ENCODE measurements at places on chromosomes 5 and 9.

GRCh38 chr9:133873461-133873891 lies 118.6 kb downstream of the VAV2 start:
- peak; percentile 47 for DNase-seq

GRCh38 chr5:126754609-126755008 lies 22.3 kb upstream of the LMNB1 start:
- no peak for DNase-seq

DNA sequence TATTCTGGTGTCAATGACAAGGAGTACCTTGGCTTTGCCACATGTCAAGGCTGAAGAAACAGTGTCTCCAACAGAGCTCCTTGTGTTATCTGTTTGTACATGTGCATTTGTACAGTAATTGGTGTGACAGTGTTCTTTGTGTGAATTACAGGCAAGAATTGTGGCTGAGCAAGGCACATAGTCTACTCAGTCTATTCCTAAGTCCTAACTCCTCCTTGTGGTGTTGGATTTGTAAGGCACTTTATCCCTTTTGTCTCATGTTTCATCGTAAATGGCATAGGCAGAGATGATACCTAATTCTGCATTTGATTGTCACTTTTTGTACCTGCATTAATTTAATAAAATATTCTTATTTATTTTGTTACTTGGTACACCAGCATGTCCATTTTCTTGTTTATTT lies 19.8 kb downstream of the CD274 start:
- no peak for DNase-seq

GRCh38 chr5:77151501-77151900 lies 59.0 kb upstream of the PDE8B start:
- no peak for DNase-seq

DNA sequence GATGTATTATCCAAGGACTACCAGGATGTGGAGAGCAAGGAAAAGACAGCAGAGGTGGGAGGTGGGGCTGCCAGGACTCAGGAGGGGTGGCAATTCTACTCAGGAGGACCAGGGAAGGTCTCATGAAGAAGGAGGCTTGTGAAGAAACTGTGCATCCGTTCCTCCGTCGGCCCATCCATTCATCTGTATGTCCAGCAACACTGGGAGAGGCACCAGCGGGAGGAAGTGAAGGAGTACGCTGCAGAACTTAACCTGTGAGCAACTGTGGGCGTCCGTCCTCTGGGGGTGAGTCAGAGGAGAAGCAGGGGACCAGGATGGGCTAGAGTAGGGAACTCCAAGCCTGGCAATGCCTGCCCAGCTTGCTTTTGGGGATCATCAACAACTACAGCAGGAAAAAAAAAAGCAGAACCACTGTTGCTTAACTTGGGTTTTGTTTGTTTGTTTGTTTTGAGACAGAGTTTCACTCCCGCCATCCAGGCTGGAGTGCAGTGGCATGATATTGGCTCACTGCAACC lies 47.3 kb upstream of the NEURL1B start:
- no peak for DNase-seq

DNA sequence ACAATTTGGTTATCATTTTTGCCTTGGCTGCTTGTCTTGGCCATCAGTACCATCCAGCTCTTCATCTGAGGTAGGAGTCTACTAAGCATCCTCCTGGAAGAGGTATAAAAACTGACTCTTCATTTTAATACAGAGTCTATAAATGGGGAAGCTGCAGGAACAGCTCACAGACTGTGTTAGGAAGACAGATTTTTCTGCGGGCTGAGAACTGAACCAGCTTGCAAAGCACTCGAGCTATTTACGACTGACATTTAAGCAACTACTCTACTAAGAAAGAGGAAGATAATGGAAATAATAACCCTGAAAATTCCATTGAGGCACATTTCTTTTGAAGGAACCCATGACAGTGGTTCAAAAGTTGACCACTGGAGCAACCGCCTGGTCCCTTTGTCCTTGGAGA lies 314.5 kb upstream of the RFX3 start:
- no peak for DNase-seq

GRCh38 chr9:636931-637591 lies 204.4 kb upstream of the DMRT1 start:
- DNase-seq = no peak

- DNase-seq = no peak
These were observed 112.8 kb downstream of the MAPKAP1 start for GRCh38 chr9:125594223-125594610.

DNA sequence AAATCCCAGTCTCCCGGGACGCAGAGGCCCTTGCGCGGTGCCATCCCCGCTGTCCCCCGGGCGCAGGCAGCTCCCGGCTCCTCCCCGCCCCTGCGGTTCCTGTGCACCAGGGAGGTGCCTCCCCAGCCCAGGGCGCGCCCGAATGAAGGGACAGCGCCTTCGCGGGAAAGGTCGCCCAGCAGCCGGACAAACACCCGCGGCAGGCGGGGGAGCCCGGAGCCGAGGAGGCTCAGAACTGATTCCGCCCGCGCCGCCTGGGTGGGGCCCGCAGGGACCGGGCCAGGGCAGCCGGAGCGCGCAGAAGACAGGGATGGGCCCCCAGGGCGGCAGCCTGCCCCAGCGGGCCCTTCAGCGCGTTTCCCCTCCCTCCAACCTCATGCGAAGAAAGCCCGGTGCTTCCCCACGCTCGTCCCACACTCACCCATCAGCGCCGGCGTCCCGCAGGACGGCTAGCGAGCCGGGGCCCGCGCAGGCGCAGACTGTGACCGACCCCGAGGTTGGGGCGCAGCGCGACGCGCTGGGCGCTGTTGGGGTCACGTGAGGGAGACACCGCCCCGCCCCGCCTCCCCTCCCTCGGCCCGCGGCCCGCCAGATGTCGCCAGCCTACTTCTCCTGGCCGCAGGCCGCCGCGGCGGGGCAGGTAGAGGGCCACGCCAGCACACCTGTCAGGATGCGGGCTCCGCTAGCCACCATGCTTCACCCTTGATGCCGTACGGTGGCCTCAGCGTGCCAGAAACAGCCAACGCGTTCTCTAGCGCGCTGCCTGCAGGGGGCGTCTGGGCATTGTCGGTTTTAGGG lies at the start of gene SLC25A51:
Gene SLC25A51 (minus strand): TSS at position 481 of the 798 bp plus-strand sequence. CDS start 15,577 bp downstream, outside the sequence.
- peak; percentile 95 for DNase-seq

GRCh38 chr9:138025417-138025816 lies 147.8 kb downstream of the CACNA1B start:
- DNase-seq = no peak

All from RWPE1 (cell line).